ENCODE measurements at places on chromosomes 11 and 22.
A peak's percentile ranks its signal among the peaks of the same experiment; 100 is the strongest.

DNA sequence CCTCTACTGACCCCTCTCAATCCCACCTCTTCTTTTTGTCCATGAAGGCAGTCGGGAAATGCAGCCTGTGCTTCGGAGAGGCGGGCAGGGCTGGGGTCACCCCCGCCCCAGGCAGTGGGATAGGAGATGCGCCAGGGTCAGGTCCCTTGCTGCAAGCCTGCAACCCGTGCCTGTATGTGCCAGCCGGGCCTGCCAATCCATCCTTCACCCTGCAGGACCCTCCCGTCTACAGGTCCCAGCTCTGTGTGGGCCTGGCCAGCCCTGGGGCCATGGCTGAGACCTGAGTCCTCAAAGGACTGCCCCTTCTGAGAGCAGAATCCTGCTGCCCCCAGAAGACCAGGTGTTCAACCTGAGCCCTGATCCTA is 10.9 kb downstream of the ASCL2 start:
- DNase-seq = no peak

GRCh38 chr11:69471729-69472540 is 9.5 kb upstream of the LINC01488 start:
- DNase-seq = no peak

GRCh38 chr22:27063406-27063805 is 406.0 kb downstream of the MIAT start:
- DNase-seq = no peak

DNA sequence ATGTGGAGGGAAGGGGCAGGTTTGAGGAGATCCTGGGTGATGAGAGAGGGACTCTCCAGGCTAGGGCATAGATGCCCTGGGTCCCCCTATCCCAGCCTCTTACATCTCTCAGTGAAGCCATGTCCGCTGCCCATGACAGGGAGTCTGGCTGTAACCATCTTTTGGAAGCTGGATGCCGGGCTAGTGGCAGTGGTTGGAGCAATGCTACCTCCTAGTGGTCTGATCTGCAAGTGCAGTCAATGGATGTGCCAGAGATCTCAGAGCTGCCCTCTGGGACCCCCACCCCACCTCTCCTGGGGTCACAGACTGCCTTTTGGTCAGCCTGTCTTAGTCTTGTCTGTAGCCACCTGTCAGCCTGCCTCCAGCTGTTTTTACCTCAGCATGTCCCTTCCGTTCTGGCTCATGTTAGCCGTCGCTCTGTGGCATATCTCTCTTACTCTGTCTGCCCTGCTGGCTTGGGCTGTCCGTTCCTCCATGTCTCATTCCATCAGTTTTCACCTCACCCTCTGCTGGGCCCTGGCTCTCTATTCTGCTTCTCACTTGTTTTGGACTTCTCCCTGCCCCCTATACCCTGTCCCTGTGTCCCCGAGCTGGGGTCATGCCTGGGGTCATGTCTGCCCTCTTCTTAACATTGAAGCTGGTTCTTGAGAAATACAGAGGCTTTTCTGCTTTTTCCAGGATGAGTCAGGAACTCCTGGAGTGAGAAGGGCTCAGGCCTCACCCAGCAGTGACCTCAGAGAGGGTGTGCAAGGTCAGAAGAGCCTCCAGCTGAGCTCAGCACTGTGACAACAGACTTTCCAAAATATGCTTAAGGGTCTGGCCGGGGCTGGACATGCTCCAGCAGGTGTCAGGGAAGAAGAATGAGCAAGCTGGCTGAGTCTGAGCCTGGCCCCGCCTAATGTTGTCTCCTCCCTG is 52.0 kb upstream of the THY1 start:
- DNase-seq = peak; percentile 35

GRCh38 chr11:118136341-118136740 is 16.3 kb downstream of the SCN4B start:
- no peak for DNase-seq

DNA sequence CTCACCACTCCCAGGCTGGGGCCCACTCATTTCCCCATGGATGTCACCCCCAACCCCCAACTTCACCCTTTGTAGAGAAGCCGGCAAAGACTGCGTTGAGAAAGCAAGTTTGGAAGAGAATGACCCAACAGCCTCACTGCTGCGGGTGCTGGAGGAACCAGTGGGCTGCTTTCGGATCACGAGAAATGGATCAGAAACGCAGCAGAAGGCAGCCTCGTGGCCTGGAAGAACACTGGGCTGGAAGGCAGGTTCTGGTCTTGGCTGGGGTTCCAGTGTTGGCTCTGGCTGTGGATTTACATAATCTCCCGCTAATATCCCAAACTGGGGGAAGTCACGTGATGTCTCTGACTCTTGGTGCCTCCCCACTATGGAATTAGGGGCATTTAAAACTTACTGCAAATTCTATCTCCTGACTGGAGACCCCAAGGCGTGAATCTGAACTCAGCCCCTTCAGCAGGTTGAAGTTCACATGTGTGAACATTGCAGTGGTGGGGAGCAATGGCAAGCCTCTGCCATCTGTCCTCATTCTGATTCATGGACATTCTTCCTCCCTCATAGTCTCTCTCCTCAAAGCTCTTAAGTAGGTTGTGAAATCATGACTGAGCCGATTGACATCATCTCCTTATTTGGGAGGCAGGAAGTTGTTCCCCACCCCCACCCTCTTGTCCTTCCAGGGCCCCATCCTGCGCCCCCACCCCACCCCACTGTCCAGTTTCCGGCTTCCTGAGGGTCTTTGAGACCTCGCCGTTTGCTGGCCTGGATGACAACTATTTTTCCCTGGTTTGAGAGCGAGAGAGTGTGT is 37.0 kb upstream of the TIMP3 start:
- no peak for DNase-seq

- DNase-seq = no peak
These were observed 76.9 kb downstream of the KCNJ1 start for GRCh38 chr11:128790196-128790595.

Data from CD4-positive, alpha-beta T cell treated with Interleukin-6 at 100 ng/mL for 8 hours (primary cell).